ENCODE measurements at places on chromosomes 6 and 20.

- DNase-seq, result no peak
These were observed 6.5 kb upstream of the TMEM242 start for GRCh38 chr6:157329829-157330228.

- DNase-seq, result no peak
These were observed 203.1 kb downstream of the LMBRD1 start for GRCh38 chr6:69593706-69594105.

GRCh38 chr6:72084992-72085569, 198.7 kb downstream of the RIMS1 start:
- DNase-seq, result no peak

DNA sequence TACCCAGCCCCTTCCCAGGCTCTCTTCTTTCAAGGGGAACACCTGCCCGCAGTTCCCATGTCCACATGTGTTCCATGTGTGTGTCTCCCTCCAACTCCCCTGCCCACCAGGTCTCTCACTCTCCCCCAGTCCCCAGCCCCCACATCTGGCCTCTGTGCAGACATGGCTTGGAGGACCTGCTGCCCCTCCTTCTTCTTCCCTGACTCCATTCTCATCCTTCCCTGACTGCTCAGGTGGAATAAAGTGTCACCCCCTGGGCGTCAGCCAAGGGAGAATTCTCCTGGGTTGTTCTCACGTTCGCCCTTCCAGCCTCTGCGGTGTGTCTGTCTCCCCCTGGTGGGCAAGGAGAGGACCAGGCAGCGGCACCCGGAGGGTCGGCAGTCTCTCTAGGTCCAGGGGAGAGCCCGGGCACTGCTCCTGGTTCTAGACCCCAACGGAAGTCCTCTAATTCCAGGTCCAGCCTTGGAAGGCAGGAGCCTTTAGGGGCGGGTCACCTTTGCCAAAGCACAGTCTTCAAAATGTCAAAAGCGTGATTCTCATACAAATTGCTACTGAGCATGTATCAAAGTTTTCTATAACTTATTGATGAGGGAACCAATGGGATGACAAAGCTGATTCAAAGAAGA, 50.5 kb downstream of the EBF4 start:
- peak; percentile 89 for DNase-seq

DNA sequence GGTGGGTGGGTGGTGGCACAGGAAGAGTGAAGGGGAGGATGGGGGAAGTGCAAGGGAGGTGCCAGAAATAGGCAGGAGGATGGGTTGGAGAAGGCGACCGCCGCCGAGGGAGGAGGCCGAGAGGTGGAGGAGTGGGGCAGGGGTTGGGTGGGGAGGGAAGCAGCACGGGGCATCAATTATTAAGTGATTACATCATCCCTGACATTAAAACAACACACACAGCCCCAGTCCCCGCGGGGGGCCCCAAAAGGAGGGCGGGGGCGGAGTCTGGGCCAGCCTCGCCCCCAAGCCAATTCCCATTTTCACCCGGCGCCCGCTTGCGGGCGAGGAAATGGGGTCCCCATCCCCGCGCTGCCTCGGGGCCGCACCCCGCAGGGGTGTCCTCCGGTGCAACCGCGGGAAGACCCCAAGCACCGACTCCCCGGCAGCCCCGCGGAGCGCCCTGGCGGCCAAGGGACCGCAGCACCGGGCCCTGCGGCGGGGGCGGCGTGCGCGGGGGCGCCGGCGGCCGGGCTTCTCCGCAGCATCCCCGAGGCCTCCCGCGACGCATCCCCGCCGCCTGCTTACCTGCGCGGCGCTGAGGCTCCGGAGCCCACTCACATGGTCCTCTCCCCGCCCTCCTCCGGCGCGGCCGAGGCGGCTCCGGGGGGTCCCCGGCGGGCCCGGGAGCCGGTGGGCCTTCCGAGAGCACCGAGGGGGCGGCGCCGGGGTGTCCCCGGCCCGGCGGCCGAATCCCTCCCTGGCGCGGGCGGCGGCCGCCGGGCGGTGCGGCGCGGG, 663 bp downstream of the FYN start:
- peak; percentile 90 for DNase-seq

- no peak for DNase-seq
These were observed 385.9 kb upstream of the RUNX2 start for GRCh38 chr6:44942201-44942600.

GRCh38 chr20:3869839-3870634, 19.1 kb upstream of the PANK2 start:
- DNase-seq, result no peak

GRCh38 chr6:53124131-53124800, 24.4 kb downstream of the GCM1 start:
- DNase-seq, result no peak

- no peak for DNase-seq
These were observed 94.5 kb upstream of the TRAF3IP2 start for GRCh38 chr6:111700135-111700690.

- no peak for DNase-seq
These were observed 5.0 kb upstream of the BHLHE23 start for GRCh38 chr20:63011798-63012197.

- no peak for DNase-seq
These were observed 160.9 kb upstream of the PMEPA1 start for GRCh38 chr20:57870597-57871236.

GRCh38 chr20:38123021-38123587, 42.0 kb downstream of the TGM2 start:
- peak; percentile 55 for DNase-seq

GRCh38 chr6:99270826-99271225, 78.6 kb downstream of the FAXC start:
- no peak for DNase-seq

GRCh38 chr20:34876406-34877282, at the start of gene ACSS2:
Gene ACSS2 (plus strand): TSS chr20:34876612. CDS start chr20:34876646, 34 bp downstream.
- peak; percentile 98 for DNase-seq

Data from activated effector memory CD4-positive, alpha-beta T cell treated with anti-CD3 and anti-CD28 coated beads, Interleukin-2, amount 50 U/mL, for 16 hours (primary cell).